ENCODE measurements at places on chromosomes 3 and 15.

GRCh38 chr3:186516646-186517045 is 27.5 kb downstream of the CRYGS start:
- no peak for DNase-seq

DNA sequence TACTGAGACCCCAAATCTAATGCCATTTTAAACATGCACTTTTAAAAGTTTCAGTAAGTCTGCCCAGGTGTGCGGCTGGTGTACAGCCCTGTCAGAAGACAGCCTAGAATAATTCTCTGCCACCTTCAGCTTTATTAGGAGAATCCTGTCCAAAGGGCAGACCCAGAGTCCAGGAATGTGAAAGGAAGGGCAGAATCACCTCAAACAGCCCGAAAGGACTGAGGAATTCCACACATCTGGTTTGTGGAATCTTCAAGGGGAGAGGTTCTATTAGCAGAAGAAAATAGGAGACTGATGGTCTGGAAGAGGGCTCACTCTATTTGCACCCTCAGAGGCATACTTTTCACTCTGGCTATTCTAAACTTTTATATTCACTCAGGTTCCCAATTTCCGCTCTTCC is 46.6 kb downstream of the TYRO3 start:
- DNase-seq: no peak

DNA sequence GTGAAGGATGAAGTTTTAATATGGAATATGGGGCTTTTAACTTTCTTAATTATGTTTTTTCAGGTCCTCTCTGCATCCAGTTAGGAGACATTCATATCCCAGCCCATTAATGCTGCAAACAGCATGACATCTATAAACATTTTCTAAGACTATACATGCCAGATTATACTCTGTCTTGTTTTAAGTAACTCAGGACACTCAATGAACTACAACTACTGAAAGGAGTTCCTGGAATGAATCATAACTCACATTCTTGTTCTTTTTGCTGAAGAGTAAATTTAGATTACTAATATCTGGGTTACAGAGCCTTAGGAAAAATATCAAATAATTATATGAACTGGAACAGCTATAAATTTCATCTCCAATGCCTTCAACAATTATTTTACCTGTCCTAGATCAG is 167.4 kb downstream of the STAG1 start:
- DNase-seq: no peak

DNA sequence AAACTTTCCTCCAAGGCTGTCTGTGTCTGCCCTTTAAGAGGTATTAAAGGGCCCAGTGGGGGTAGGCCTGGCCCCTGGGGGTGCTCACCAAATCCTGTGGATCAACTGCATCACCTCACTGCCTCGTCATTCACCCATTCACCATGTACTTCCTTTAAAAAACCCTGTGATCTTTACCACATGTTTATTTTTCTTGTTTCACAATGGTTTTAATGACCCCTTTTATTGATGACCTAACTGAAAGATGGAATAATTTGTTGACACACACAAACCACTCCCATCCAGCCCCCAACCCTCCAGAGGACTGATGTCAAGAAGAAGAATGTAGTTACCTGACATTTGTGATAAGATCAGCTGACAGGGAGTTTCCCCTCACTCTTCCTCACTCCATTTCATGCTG is 40.8 kb downstream of the KCNAB1 start:
- no peak for DNase-seq

DNA sequence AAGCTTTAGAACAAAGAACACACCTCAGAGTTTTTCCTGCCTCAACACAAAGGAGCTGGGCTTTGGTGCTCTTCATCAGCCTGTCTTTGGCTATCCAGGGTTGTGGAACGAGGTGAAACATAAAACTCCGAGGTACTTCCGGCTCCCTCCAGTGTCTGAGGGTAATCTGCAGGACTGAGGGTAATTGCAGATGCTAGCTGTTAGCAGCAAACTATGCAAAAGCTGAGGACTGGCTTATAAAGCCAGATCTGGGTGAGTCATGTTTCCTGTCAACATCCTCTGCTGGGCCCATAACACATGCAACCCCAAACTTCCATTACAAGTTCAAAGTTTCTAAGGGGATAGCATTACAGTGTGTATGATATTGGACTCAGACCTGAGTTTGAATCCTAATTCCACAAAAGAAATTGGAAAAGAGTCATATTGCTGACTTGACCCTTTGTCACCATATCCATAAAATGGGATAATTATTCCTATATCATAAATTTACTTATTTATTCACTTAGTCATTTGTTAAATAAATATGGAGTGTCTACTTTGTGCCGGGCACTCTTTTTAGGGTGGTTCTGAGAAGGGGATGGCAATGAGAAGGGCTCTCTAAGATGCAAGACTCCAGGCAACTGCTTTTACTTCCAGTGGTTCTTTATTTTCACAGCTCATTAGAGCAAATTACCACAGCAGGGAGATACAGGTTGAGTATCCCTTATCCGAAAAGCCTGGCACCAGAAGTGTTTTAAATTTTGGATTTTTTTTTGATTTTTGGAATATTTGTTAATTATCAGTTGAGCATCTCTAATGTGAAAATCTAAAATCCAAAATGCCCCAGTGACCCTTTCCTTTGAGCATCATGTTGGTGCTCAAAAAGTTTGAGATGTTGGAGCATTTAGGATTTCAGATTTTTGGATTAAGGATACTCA is 9.5 kb upstream of the TRIM69 start:
- no peak for DNase-seq

DNA sequence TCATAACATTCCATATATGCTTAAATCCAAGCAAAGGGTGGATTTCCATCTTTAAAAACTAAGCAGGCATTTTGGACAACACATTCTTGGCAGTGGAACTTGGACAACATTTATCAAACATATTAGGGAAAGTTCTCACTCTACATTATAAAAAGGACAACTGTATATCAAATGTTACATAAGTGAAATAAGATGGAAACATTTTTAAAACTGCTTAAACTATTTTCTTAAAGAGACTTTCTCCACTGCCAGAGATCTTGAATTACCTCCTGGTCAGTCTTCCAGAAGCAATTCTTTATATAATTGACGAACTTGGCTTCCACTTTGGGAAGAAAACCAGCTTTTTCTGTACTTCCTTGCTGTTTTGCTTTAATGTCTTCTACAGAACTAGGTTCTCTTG is 109.3 kb downstream of the NEO1 start:
- no peak for DNase-seq
